Stimulated activated CD8-positive, alpha-beta memory T cell treated with anti-CD3 and anti-CD28 coated beads, Interleukin-15, amount 100 ng/mL, for 24 hours (primary cell): ENCODE measurements at places on chromosomes 3 and 15.

- DNase-seq, result no peak
Observed at GRCh38 chr3:184443364-184443763, 63.5 kb downstream of the CHRD start.

GRCh38 chr3:29901097-29901496 is 620.2 kb downstream of the RBMS3 start:
- DNase-seq, result no peak

DNA sequence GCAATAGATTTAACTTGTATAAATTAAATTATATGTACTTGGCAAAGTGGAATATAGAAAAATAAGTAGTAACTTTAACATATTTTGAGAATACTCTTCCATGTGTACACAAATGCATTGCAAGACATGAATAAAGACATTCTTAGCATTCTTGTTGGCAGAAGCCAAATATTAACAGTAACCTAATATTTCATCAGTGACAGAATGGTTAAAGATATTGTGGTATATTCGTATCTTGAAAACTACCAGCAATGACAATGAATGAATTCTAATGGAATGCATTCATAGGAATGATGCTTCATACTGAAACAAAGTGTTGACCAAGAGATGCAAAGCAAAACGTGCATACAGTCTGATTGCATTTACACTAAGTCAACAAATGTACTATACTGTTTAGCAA is 524.7 kb downstream of the GRM7 start:
- no peak for DNase-seq

DNA sequence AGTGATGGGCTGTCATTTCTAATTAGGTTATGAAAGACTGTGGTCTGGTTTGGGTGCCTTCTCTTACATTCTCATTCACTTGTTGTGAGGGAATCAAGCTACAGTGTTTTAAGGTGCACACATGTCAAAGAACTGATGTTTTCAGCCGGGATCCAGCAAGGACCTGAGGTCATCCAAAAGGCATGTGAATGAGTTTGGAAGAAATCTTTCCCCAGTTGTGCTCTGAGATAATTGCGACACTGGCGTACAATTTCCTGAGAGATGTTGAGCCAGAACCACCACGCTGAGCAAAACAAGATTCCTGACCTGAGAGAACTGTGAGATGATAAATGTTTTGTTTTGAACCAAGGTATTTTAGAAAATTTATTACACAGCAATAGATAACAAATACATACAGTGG is 295.3 kb upstream of the SLITRK3 start:
- DNase-seq, result no peak

DNA sequence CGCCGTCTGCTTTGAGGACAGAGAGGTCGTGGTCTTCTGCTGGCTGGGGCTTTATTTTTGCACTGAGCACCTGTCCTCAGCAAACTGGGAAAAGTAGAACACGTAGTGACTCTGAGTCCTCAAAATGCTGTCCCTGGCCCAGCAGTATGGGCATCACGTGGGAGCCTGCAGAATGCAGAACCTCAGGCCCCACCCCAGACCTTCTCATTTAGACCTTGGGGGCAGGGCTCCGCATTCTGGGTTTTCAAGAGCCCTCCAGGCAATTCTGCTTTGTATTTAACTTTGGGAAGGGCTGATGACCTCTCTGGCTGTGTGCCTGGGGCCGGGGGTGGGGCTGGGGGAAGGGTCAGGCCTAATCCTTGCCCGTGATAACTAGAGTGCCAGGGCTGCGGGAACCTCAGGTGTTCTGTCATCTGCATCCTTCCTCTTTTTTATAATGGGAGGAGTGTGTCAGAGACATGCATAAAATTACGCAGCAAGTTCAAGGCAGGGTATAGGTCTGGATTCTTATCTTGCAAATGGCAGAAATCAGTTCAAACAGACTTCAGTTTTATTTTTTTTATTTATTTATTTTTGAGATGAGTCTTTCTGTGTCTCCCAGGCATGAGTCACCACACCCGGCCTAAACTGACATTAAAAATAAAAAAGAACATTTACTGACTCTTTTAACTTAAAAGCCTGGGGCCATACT is 11.1 kb downstream of the SLC6A6 start:
- no peak for DNase-seq
